ENCODE measurements at places on chromosomes 5 and 9.

- DNase-seq, result no peak
Measured at GRCh38 chr5:37055383-37055990, 178.9 kb downstream of the NIPBL start.

DNA sequence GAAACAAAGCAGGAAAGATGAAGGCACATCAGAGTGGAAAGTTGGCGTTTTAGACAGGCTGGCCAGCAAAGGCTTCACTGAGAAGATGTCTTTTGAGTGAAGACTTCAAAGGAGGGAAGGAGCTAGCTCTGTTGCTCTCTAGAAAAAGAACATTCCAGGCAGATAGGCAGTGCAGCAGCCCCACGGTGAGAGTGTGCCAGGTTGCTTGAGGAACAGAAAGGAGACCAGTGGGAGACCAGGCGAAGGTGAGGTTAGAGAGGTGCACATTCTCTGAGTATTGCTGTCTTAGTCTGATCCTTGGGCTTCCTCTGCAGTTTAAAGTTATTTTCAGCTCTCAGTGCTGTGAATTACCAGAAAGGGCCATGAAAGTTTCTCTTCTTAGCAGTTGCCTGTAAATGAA, 83.8 kb downstream of the SLC44A1 start:
- no peak for DNase-seq

- DNase-seq, result no peak
Measured at GRCh38 chr5:150485693-150486401, 22.1 kb upstream of the NDST1 start.

DNA sequence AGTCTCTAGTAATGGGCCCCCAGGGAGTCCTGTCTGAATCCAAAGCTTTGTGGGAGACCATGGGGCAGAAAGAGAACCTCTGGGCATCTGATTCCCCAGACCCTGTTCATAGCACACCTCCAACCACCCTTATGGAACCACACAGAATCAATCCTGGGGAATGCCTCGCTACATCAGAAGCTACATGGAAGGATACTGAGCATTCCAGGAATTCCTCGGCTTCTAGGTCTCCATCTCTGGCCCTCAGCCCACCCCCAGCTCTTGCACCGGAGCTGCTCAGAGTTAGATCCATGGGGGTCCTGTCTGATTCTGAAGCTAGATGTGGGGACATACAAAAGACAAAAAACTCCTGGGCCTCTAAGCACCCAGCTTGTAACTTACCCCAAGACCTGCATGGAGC, 28.4 kb downstream of the VCP start:
- no peak for DNase-seq

- DNase-seq, result peak; percentile 84
Measured at GRCh38 chr5:163190784-163191183, 246.6 kb upstream of the CCNG1 start.

GRCh38 chr5:39426746-39427105, 1.9 kb upstream of the DAB2 start:
- DNase-seq, result no peak

- DNase-seq, result no peak
Measured at GRCh38 chr9:136533775-136534157, 12.1 kb downstream of the NOTCH1 start.

DNA sequence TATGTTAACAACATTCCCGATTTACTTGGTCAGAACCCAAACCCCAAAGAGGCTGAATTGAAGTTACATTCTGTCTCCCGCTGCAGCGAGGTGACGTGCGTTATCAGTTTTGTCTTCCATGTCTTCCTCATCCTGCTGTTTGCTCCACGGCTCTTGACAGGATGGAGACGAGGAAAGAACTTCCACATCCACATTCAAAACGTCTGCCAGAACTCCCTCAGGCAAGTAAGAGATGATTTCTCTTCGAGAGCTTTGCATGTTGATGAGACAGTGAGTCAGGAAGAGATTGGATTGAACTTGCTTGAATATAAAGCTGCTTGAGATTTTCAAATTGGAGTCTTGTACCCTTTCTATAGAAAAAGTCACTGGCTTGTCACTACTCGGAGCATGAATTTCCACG, 242.6 kb downstream of the AUH start:
- no peak for DNase-seq

DNA sequence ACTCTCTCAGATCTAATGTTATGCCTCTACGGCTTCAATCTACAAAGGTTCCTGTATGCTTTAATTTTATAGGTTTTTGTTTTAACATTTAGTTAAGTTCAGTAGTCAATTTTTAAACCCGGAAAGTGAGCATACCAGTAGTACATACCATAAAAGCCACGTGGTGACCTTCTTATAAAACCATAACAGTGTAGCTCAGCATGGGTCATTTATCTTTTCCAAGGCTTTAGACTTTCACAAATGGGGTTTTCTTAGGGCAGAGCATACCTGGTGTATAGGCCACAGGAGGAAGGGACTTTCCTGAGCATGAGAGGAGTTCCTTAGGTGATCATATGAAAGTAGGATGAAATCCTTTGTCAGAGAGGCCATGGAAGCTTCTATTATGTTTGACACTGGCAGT, 23.2 kb downstream of the ECM2 start:
- DNase-seq, result no peak

DNA sequence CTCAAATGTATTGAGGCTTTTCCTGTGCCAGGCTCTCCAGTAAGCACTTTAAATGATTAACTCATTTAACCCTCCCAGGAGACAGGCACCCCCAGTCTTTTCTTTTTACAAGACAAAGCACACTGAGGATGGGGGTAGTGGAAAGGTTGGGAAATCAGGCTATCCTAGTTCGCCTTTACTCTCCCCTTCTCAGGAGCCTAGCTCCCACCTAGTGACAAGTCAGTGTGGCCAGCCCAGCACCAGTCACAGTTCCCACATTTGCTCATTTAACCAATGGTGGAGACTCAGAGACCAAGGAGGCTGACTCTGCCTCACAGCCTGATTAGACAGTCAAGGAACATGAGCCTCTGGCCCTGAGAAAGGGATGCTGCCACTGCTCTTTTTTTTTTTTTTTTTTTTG, 3.5 kb downstream of the ALDH7A1 start:
- DNase-seq, result no peak

- DNase-seq, result no peak
Measured at GRCh38 chr9:81390792-81391456, 298.4 kb downstream of the TLE1 start.

DNA sequence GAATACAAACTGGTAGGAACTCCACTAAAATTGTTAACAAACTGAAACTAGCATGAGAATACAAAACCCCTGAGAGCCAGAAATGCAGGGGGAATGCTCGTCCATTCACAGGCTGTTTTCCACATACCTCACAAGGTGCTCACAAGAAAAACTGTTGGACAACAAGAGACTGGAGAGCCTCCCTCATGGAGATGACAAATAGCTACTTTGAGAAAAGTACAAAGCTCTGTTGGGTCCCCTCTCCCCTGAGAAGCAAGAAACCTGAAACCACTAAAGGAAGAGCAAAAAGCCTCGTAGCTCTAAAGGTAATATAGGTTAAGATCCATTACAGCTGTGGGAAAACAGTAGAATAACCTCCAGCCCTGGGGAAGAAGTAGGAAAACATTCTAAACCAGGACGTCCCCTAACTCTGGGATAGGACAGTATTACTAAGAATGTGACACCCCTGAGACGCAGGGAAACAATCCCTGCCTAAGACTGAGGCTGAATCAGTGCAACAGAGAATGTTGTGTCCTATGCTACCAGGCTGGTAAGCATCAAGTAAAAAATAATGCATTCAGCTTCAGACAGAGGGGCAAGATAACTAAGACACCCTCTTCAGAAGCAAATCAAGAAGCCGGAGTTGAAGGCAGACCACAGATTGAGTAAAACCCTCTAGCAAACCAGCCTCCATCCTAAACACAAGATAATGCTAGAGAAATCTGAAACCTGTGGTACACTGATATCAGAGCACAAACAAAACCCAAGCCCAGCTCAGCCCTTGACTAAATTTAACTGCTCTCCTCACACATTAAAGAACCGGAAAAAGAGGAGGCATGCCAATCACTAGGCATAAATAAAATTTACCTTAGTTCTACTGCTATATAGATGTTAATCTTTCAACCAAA, 160.2 kb downstream of the SSBP2 start:
- DNase-seq, result peak; percentile 19

DNA sequence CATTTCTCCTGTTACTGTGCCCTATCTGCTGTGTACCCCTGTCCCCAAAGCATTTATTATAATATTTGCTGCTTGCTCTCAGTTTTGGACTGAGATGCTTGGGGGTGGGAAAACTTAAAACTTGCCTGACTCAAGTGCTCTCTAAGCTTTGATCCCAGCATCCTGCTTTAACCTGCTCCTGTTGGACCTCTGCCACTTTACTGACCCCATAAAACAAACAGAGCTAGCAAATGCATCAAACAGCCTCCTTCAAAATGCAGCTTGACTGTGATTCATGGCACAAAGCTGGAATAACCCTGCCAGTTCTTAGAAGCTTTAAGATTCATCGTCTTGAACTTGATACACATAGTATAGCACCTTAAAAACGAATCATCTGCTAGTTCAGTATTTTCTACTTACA, 212.5 kb downstream of the DEPDC1B start:
- DNase-seq, result no peak

GRCh38 chr5:87359106-87359505, 53.6 kb downstream of the CCNH start:
- no peak for DNase-seq
